NCI-H226 (cell line): ENCODE measurements at places on chromosomes 4 and X.

- DNase-seq = peak; percentile 41
Measured at GRCh38 chr4:182306792-182307507, 63.7 kb downstream of the TENM3 start.

DNA sequence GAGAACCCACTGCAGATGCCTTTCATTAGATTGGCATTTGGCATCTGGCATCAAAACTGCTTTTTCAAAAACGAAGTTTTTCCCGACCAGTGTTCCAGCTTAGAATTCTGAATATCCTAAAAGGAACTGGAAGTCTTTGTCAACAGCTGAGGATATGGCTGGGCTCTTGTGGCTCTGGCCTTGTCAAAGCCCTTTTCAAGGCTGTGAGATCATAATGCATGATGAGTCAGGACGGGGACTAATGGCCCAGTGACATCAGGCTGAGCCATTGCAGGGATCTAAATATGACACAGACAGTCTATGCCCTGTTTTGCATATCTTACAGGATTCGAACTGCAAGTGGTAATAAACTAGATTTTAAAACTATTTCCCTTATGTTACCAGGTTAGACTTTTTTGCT lies 306.4 kb downstream of the PTTG2 start:
- no peak for DNase-seq

DNA sequence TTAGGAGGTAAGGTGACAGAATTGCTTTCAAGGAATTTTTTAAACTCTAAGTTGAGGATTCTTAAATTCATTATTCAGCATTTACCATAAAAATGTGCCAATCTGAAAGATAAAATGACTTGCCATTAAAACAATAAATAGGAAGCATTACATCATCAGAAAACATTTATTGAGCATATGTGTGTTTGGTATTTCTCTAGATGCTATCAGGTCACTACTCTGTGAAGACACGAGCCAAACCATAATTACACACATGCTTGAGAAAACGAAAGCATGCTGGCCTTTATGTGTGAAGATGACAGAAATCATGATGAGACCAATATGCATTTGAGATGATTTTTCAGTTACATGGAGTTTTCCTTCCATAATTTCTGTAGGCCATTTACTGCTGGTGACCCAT lies 12.3 kb upstream of the IL21 start:
- DNase-seq = no peak

DNA sequence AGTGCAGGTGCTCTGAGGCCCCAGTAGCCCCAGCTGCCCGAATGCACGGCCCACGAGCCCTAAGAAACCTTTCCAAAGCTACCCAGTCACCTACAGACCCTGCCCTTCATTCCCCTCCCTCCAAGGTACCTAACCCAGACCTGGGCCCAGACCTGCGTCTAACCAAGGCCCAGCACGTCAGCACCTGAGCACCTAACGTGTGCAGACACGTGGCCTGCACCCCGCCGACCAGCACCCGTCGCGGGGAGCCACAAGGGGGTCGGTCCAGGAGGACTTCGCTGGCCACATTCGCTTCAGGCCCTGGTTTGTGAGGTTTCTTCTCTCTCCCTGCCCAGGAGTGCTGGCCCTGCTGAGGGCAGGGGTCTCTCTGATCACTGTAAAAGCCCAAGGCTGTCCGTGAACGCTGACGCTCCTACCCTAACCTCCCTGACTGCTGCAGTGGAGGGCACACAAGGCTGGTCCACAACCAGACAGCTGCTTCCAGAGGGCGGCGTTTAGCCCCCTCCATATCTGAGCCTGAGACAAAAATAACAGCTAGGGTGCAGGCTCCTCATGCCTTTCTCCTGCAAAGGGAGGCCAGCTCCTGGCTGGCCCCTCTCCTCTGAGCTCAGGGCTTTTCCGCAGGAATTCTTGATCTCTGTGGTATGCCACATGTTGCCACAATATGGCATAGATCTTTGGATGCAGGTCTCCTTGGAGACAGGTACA lies 31.8 kb downstream of the WDR1 start:
- no peak for DNase-seq

GRCh38 chrX:130523460-130524394 lies 121.9 kb downstream of the RBMX2 start:
- DNase-seq = no peak

GRCh38 chrX:154795016-154795415 lies 10.3 kb downstream of the MPP1 start:
- no peak for DNase-seq

DNA sequence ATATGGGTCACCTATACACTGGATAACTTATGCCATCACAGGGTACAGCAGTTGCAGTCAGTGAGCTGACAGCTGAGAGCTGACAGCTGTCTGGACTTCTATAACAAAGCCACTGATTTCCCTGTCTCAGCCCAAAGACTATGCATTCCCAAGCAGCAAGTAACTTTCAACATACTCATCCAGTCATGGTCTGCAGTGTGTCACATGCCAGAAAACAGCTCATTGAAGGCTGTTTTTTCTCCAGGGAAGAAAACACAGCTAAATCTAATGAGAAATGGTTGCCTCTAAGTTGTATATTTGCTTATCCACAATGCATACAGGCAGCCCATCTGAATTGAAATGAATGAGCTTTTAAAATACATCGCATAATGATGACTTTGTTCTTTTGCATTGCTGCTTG lies 6.3 kb downstream of the KIAA1210 start:
- DNase-seq = no peak

DNA sequence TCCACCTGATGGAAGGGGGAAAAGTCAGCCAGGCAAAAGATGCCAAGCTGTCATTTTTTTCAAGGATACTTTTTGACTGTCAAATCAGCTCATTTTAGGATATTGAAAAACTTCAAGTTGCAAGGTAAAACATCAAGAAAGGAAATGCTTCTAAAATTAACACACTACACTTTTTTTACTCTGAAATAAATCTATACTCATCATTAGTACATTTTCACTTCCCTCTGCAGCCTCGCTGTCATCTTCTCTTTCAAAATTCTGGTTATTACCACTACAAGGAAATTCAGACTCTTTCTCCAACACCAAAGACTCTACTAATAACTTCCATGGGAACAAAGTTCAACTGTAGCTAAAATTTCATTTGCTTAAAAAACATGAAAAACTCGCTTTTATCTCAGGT lies 41.6 kb downstream of the APBB2 start:
- DNase-seq = no peak

GRCh38 chrX:134542485-134542884 lies 82.5 kb downstream of the HPRT1 start:
- DNase-seq = peak; percentile 77

- peak; percentile 54 for DNase-seq
Measured at GRCh38 chr4:149370785-149371420, 444.7 kb downstream of the IQCM start.

DNA sequence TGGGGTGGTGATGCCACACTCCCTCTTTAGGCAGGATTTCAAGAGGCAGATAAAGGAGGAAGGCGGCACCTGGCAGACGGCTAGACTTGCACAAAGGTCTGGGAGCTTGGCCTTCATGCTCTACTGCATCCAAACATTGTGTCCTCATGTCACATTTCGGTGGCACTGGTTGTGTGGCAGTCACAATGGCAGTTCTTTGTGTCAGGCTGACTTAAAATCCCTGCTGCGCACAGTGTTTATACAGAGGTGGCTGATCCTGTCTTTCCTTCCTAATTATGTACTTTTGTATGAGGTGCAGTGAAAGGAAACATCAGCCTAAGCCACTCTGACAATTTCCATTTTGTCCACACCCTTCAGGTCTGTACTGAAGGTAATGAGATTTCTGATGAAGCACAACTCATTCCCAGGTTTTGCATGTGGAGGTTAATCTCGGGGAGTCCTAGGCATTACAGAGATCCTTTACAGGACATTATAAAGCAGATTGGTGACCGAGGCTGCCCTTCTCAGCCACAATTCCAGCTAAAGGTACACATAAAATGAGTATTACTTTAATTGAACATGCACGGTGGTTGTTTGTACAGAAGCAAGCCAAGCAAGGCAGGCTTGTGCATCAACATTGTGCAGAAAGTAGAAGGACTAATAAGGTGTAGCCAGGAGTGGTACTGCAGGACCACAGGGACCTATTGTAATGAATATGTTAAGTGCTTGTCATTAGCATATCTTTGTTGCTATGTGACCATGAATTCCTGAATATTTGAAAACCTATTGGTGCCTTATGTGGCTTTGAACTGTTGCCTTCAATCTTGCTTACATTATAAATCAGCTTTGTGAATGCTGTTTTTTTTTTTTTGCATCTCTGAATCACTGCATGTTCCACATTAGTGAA lies 147.6 kb downstream of the STK32B start:
- no peak for DNase-seq

- no peak for DNase-seq
Measured at GRCh38 chr4:184940500-184940899, 77.8 kb upstream of the HELT start.

- DNase-seq = no peak
Measured at GRCh38 chrX:111270339-111270738, at the start of gene CAPN6. TSS of gene CAPN6 (minus strand) at chrX:111270483. CDS start at chrX:111263936, 6,547 bp downstream.

DNA sequence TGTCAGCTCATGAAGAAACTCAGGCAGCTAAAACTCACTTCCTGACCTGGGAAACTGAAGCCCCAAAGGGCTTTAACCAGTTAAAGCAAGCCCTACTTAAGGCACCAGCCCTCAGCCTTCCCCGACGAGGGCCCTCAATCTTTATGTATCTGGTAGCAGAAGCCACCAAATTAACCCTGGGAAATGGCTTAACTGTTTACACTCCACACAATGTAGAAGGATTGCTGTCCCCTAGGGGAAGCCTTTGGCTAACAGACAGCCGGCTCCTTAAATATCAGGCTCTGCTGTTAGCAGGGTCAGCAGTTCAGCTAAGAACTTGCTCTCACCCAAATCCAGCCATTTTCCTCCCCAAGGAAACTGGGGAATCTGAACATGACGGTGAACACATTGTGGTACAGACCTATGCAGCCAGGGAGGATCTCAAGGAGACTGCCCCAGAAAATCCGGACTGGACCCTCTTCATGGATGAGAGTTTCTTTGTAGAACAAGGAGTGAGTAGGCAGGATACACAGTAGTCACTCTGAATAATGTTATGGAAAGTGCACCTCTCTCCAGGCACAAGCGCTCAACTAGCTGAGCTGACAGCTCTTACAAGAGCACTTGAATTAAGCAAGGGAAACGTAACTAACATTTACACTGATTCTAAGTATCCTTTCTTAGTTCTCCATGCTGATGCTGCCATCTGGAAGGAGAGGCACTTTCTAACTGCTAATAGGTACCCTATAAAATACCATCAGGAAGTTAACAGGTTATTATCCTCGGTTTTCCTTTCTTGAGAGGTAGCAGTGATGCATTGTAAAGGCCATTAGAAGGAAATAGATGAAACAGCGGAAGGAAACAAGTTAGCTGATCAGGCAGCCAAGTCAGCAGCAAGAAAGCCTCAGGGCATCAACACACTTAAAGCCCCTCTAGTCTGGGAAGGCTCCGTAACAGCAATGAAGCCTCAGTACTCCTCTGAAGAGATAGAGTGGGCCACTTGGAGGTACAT lies 9.6 kb upstream of the NAF1 start:
- DNase-seq = no peak

DNA sequence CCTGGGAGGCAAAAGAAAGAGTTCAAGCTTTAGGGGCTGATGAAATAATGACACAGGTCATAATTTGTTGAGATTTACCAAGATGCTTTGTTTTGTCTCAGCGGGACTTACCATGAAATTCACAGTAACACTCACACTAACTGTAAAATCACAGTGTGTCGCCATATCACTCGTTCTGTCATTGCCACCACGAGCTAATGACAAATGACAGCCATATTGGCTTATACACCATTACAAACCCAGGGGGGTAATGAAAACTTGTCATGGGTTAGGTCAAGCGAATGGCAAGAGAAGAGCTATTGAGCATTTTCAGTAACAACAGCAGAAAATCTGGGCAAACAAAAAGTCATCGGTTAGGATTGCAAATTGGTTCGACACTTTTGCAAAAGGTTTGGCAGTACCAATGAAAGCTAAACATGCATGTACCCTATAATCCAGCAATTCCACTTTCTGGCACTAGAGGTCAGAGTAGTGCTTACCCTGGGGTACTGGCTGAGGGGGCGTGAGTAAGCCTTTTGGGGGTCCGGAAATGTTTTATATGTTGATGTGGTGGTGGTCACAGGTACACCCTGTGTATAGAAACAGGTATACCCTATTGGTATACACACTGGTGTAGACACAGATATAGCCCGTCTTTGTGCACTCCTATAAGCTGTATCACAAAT lies 83.9 kb upstream of the RAI2 start:
- DNase-seq = no peak

DNA sequence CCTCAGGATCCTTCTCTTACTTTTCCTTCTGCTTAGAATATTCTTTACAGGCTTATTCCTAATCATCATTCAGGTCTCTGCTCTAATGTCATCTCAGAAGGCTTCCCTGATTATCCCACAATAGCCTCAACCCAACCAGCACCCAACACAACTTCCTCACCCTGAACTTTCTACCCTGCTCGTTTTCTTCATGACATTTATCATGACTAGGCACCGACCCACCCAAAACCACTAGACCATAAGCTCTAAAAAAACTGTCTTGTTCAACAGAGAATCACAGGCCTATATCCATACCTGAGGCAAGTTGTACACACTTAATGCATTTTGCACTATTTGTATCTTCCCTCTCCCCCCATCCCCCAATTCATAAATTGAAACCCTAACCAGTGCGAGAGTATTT lies 95.3 kb downstream of the SH3RF1 start:
- no peak for DNase-seq

DNA sequence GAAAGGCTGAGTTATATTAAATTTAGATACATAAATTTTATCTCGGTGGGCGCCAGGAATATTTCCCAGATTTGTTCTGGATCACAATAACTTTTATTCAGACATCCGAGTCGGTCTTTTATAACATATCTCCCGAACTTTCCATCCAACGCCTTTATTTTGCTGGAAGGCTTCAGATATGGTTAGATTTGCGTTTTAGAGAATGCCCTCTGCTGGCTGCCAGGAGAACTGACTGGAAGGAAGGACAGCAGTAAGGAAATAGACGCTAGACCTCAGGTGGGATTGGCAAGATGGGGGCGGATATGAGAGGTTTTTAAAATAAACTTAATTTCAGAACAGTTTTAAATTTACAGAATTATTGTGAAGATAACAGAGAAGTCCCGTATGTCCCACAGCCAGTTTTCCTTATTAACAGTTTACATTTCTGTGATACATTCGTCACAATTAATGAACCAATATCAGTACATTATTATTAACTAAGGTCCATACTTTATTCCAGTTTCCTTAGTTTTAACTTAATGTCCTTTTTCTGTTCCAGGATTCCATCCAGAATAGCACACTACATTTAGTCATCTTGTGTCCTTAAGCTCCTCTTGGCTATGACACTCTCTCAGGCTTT lies 4.6 kb upstream of the KANTR start:
- DNase-seq = peak; percentile 40

- DNase-seq = no peak
Measured at GRCh38 chr4:78129383-78130108, 72.4 kb downstream of the FRAS1 start.

- DNase-seq = no peak
Measured at GRCh38 chr4:25757452-25757851, 101.8 kb downstream of the SLC34A2 start.

GRCh38 chrX:44903830-44904530 lies 31.0 kb downstream of the KDM6A start:
- DNase-seq = no peak
